Stimulated activated CD8-positive, alpha-beta memory T cell treated with anti-CD3 and anti-CD28 coated beads, Interleukin-4, amount 100 ng/mL, for 4 hours (primary cell): ENCODE measurements at places on chromosomes 16 and 17.

GRCh38 chr17:9132291-9132690 lies 111.0 kb downstream of the NTN1 start:
- no peak for DNase-seq

DNA sequence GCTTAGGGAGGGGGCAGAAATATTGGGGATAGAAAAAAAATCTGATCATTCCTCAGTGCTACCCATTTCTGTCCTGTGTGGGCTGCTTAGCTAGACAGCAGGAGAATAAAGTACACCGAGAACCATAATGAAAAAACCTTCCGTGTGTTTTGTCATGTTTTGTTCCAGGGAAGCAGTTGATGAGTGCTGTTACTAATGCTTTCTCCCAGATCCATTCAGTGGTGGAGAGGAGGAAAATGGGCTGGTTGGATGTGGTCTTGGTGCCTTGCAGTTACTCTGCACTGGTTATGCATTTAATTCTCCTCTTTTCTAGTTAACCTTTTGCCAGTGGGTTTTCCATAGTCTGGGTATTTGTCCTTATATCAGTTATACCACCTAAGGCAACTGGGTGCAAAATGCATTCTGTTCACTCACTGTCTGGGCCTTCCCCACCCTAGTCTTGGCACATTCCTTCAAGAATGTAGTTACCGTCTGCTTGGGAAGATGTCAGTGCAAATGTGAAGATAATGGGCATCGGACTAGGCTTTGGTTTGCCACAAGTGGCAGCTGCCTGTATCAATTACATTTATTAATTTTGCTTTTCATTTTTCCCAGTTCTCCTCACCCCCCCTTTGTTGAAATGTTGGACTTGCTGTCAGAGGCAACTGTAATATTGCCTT lies 9.3 kb upstream of the TBKBP1 start:
- no peak for DNase-seq

DNA sequence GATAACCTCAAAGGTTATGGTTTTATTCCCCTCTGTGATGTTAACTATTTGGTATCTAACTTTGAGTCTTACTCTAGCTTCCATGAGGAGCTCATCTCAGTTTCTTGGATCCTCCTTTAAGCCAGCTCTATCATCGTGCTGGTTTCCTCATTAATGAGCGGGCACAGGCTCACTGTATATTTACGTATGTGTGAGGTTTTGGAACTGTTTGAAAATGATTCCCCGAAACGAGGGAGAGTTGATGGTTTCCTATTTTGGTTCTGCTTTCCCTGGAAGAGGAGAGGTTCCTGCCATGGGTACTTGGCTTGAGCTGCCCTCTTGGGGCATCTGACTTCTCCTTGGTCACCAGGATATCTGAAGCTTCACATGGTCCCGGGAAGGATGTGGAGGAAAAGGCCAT lies 32.7 kb upstream of the PIK3R6 start:
- DNase-seq, result no peak

- no peak for DNase-seq
Observed at GRCh38 chr17:2745317-2746037, 4.0 kb downstream of the CCDC92B start.
